Right kidney (tissue), 9 donors: ENCODE measurements at places on chromosomes 12 and 14.

GRCh38 chr12:93573552-93574223 lies 1.2 kb downstream of the SOCS2 start:
- DNase-seq: no peak

DNA sequence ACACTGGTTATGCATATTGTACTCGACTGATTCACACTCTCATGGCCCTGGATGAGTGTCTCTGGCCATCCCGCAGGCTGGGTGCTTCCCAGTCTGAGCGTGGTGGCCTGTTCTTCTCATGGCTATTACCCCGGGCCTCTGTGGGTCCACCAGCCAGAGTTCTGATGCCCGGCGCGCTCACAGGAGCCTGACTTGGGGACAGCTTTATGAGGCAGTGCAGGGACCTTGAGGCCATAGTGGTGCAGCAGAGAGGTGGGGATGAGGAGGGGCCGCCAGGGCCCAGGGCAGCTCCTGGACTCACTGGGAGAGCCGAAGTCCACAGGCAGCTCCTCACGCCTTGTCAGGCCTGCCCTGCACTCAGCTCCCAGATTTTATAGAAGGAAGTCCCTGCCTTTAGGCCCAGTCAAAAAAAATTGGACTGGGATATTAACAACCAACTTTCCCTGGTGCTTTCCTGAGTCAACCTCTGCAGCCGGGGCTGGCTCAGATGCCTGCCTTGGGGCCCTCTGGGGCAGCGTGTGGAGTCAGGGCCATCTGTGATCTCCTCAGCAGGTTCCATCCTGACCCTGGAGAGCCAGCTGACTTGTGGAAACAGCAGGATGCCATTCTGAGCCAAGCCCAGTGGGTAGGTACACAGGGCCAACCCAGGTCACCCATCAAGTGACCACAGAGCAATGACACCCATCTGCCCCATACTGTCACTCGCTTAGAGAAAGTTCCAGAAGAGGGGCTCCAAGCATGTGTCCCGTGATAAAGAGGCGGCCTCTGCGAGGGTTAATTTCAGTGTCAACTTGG lies 89.4 kb upstream of the DIO3 start:
- DNase-seq: no peak

GRCh38 chr12:227923-228845 lies 14.2 kb upstream of the SLC6A12 start:
- no peak for DNase-seq

- DNase-seq: no peak
These were observed 85.6 kb downstream of the FOXN3 start for GRCh38 chr14:89331398-89331797.

DNA sequence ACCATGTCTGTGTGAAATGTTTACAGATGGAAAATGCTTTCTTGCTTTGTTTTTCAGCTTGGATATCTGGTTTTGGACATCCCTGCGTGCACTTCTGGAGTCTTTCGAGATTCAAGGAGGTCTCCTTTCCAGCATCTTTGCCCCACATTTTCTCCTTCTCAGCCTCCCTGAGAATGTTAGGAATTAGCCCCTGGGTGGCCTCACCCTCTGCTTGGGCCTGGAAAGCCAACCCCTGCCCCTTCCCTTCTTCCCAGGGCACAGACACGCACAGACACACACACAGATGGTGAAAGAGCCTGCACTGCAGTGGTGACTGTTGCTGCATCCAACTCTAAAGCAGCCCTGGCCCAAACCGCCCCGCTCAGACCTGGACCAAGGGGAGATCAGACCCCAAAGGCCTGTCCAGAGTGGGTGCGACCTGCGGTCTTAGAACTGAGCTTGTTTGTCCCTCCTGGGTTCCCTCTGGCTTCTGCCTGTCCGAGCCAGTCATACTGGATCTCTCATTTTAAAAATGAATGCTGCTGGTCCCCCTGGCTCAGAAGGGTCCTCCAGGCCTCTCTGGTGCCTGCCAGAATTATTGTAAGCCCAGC lies 8.7 kb upstream of the NCOR2 start:
- DNase-seq: no peak

- no peak for DNase-seq
These were observed 87.6 kb upstream of the SSTR1 start for GRCh38 chr14:38120109-38120508.

DNA sequence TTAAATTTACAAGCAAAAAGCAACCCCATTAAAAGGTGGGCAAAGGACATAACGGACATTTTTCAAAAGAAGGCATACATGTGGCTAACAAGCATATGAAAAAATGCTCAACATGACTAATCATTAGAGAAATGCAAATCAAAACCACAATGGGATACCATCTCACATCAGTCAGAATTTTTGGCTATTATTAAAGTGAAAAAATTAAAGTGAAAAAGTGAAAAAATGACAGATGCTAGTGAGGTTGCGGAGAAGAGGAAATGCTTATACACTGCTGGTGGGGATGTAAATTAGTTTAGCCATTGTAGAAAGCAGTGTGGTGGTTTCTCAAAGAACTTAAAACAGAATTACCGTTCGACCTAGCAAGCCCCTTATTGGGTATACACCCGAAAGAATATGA lies 7.9 kb downstream of the OTOGL start:
- DNase-seq: no peak

GRCh38 chr12:91627225-91627624 lies 444.6 kb upstream of the DCN start:
- no peak for DNase-seq

DNA sequence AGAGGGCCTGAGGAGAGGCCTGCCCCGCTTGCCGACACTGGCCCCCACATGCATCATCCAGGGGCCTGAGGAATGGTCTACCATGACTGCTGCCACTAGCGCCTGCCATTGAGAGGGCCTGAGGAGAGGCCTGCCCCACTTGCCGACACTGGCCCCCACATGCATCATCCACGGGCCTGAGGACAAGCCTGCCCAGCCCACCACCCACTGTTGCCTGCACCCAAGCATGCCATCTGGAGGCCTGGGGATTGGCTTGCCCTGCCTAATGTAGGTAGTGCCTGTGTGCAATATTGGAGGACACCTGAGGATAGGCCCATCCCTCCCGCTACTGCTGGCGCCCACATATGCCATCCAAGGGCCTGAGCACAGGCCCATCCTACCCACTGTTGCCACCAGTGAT lies 24.4 kb downstream of the CYP46A1 start:
- no peak for DNase-seq

- no peak for DNase-seq
These were observed 482 bp upstream of the IFI27L2 start for GRCh38 chr14:94129758-94130414.

DNA sequence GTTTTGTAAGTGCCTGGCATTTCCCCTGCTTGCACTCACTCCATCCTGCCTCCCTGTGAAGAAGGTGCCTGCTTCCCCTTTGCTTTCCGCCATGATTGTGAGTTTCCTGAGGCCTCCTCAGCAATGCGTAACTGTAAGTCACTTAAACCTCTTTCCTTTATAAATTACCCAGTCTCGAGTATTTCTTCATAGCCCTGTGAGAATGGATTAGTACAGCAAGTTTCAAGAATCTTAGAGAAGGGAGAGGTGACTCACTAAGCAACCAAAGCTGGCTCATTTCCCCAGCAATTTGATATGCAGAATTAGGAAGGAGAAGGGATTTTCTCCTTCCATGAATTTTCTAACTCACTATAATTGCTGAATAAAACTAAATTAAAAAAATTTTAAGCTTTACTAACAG lies 251.0 kb upstream of the FOXG1 start:
- no peak for DNase-seq

- DNase-seq: peak; percentile 79
These were observed 58.9 kb downstream of the DHRS2 start for GRCh38 chr14:23694949-23695663.

GRCh38 chr12:65666876-65667275 lies 157.4 kb upstream of the HMGA2 start:
- no peak for DNase-seq

GRCh38 chr14:50452296-50452695 lies 55.6 kb upstream of the CDKL1 start:
- DNase-seq: no peak

DNA sequence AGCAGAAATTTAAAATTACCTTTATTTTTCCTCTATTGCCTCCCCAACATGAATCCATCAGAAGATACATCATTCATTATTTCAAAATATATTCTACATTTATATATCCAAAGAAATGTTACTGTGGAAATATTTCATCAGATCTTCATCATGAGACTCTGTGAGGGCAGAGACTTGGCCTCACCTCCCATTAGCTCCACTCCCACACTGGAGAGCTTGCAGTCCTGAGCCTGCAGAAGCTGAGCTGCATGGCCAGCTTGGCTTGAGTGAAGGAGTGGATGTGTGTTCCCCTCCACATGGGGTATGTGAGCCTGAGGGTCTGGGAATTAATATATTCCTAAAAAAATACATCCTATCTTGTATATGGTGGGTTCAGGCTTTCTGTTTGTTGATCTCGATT lies 961.9 kb downstream of the TMEM121 start:
- DNase-seq: no peak

DNA sequence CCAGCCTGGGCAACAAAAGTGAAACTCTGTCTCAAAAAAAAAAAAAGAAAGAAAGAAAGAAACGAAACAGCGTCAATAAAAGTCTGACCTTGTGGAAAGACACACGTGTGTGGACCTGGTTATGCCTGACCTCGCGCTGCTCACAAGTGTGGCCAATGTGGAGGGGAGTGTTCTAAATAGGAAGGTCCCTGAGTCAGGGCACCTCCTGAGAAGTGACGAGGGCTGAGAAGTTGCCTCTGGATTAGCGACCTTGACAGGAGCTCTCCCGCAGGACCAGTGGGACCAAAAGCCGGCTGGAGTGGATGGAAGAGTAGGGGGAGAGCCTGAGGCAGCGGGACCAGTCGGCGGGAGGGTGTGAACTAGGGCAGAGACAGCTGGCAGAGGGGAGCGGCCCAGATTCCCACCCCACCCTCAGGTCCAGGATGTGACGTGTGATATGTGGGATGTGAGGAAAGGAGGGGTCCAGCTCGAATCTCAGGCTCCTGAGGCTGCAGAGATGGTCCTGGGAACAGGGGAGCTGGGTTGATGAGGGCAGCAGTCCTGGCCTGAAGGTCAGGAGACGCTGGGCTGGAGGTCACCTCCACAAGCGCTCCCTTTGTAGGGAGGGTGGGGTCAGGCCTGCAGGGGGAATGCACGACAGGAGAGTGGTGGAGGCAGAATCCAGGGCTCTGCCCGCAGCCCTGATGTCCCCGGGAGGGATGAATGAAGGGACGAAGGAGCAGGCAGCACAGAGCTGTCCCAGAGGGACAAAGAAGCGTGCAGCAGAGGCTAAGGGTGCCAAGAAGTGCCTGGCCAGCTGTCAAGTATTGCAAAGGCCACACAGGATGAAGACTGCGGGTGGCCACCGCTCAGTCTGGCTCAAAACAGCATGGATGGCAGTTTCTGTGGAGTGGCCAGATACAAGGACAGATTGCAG lies 24.8 kb upstream of the GPR68 start:
- no peak for DNase-seq

DNA sequence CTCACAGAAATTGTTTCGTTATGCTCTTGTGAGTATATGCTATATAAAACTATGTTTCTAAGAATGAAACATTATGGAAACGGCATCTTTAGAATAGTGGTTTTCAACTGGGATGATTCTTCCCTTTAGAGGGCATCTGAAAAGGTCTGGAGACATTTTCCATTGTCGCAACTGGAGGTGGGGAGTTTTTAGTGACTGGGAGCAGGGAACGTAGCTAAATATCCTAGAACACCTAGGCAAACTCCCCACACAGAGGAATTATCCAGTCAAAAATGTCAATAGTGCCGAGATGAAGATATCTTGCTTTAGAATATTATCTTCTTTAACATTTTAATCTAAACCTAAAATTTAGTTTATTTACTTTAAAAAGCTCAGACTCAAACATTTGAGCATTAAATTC lies 486.1 kb upstream of the FOXG1 start:
- DNase-seq: no peak

DNA sequence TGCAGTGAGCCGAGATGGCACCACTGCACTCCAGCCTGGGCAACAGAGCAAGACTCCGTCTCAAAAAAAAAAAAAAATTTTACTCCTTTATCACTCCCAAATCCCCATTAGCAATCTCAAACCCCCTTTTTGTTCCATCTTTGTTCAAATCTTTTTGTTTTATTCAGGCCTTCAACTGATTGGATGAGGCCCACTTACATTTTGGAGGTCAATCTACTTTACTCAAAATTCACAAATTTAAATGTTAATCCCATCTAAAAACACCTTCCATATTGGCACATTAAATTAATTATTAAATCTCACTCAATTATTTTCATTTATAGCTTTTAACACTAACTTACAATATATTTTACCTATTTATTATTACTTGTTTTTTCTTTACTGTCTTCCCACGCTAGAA lies 27.0 kb upstream of the TXNRD1 start:
- DNase-seq: no peak

GRCh38 chr14:97848317-97848980 lies 1051.3 kb downstream of the VRK1 start:
- peak; percentile 27 for DNase-seq

DNA sequence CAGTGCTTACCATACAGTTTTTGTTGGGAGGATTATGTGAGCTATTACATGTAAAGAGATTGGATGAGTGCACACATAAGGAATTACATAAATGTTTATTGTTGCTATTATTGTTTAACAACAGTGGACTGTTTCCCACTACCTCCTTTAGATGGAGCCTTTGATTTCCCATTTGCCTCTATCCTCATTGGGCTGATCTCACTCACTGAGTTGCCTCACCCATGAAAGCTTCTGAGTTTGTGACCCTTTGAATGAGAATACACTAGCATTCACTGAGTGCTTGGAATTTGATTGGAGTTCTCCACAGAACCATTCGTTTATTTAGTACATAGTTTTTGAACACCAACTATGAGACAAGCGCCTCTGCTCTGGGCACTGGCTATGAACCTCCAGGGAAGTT lies 121.0 kb downstream of the HELB start:
- no peak for DNase-seq

- no peak for DNase-seq
These were observed 141.1 kb upstream of the LHX5 start for GRCh38 chr12:113612793-113613192.

GRCh38 chr14:65224799-65225198 lies 122.5 kb upstream of the MAX start:
- DNase-seq: no peak

- no peak for DNase-seq
These were observed 5.8 kb upstream of the C12orf75 start for GRCh38 chr12:105324704-105325103.

- DNase-seq: peak; percentile 78
These were observed 3.5 kb downstream of the PTPN21 start for GRCh38 chr14:88551094-88551870.

- no peak for DNase-seq
These were observed 250.5 kb upstream of the ATP2B1 start for GRCh38 chr12:89959179-89959578.
